ENCODE measurements at places on chromosomes 5 and 9.

DNA sequence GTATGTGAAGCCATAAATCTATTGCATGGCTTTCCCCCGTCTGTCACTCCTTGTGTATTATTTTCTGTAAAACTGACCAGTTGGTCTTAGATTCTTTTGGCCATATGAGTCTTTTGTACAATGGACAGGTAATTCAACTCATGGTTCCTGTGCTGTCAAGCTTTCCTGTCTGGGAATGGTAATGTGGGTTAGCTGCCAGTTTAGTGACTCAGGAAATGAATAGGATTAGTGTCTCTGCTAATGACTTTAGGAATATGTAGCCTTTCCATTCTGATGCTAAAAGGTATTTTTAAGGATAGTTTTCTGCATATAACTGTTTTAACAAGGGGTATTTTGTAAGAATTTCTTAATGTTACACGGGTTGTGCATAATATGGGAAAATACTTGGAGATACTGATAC lies 182.7 kb downstream of the PBX3 start:
- DNase-seq, result no peak

DNA sequence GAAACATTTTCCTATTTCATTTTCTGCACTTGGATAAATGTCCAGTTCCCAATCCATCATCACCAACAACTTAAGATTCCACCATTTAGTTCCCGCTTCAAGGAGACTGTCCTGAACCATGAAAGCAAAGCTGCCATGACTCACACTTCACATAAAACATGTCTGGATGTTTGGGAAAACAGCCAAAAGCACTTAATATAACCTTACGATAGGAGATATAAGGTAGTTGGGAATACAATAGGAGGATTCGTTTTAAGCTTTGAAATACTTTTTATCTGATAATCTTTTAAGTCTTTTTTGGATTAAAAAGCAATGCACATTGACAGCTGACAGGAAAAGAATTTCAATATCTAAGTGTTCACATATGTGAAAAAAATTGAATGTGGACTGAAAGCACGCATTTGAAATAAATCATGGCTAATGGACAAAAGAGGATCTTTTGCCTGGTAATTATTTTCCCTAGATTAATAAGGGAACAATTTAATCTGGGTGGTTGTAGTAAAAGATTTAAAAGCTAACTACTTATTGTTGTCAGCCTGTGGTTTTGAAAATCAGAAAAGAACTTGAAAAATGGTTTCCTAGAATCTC lies 17.3 kb upstream of the TGFBI start:
- no peak for DNase-seq

DNA sequence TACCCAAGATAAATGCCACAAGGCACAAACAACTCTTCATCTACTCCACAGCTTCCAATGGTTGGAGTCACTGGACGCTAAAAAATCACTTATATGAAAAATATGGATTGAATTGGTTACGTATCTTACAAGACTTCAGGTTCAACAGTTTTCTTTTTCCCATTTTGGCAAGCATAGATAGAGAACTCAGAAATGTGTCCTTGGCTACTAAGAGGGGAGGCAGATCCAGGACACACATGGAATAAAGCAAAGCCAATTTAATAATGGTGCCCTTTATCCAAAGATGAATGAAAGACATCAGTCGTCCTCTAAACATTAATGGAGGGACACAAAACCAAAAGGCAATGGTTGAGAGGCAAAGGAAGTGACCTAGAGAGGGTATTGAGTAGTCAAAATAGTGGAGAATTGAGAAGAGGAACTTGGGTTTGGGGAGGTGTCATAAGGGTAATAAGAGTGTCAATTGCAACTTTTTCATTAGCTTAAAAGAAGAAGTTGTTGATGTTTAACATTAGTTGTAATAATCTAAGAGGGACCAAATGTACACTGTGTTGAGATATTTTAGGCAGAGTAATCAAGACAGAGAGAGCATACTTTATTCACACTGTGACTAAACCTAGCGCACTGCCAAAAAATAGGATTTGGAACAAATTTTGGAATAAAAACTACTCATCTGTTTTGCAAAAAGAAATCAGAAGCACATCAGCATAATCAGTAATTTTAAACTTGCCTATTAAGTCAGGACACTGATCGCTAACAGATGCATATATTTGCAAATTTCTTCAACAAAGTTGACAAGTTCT lies 308.2 kb downstream of the ARL15 start:
- no peak for DNase-seq

GRCh38 chr9:74361508-74361907 lies 135.6 kb upstream of the RORB start:
- DNase-seq, result no peak

DNA sequence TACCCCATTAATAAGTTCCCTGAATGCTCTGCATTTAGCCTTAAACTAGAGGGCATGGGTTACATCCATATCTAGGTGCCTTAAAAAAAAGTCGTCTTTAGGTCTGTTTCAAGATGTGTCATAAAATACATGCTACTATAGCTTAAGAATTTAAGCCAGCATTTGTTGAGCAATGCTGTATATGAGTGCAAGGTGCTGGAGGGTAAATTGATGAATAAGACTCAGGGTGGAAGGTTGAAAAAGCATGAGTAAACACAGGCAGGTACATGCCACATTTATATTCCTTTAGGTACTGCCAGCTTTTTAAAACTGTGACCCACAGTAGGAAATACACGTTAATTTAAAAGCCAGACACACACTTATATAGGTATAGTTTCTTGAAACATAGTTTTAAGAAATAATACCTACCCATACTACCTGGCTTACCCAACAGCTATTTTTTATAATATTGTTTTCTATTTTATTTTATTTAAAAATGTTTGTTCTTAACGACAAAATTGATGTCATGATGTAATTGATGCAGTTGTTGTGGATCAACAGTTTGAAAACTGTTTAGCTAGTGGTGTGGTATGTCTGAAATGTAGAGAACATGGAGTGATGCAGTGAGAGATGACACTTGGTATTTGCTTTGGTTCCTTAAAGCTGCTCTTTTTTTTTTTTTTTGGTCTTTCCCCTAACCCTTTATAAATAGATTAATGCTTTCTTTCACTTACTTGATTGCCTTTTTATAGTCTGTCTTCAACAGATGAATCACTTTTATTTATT lies 3.9 kb downstream of the HMGCR start:
- no peak for DNase-seq

GRCh38 chr5:148792744-148793143 lies 33.7 kb upstream of the ADRB2 start:
- no peak for DNase-seq

DNA sequence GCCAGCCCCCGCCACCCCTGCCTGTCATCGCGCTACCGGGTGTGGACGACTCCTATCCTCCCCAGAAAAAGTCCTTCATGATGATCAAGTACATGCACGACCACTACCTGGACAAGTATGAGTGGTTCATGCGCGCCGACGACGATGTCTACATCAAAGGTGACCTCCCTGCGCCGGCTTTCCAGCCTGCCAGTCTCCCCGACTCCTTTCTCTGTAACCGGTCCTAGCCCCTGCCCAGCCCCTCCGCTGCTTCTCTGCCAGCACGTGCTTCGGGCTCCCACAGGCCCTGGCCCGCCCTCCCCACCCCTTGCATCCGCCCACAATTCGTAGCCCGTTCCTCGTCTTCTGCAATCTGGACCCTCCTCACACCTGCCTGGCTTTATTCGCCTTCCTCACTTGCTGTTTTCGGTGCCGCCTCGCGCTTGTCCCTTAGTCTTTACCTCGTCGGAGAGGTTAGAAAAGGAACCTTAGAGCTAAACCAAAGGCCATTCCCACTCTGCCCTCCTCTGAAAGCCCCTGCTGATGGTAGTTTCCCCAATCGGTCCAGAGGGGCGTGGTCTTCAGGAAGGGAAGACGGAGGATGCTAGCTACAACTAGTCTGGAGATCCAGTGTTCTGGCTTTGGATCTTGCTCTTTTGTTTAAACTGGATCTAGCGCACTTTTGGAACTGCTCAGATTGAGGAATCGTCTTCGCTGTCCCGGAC lies 1.4 kb downstream of the CHSY3 start:
- no peak for DNase-seq
